ENCODE measurements at places on chromosomes 2 and 18.
A peak's percentile ranks its signal among the peaks of the same experiment; 100 is the strongest.

DNA sequence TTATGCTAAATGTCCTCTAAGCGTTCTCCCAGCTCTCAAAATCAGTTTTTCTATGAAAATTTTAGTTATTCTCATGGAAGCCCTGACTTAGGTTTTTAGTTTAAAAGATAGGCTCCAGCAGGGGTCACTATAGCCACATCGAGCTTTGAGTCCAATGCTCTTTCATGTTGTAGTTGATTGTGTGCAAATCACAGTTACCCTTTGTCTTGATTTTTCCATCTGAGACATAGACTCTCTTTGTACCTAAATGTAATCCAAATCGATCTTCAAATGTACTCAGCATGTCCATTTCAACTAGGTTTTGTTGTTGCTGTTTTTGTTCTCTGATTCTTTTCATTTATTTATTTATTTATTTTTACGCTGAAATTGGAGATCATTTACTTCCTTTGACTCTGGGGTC is 26.4 kb upstream of the MSTN start:
- peak; percentile 51 for DNase-seq

DNA sequence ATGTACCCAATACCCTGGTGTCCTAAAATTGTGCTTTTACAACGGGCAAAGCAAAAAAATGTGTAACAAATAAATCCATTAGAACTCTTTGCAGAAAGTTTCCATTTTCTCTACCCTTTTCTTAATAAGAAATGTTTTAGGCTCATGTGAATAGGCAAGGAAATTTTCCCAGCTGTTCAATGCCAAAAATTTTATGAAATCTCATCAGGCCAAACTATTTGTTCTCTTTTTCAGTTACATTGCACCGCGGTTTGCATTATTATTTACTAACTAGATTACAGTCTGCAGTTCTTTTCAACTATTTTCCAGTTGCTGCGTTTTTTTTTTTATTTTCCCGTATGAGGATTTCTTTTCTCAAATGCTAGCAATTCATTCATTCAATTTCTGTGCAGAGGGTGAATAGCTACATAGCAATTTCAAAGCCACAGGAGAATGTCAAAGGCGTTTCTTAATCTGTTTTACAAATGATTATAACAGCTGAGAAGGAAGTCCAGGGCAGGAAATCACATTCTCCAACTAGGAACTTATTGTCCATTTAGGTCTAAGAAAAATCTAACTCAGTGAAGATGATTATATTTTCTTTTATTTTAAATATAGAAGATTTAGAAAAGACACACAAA is 367.5 kb upstream of the MMADHC start:
- DNase-seq = no peak

DNA sequence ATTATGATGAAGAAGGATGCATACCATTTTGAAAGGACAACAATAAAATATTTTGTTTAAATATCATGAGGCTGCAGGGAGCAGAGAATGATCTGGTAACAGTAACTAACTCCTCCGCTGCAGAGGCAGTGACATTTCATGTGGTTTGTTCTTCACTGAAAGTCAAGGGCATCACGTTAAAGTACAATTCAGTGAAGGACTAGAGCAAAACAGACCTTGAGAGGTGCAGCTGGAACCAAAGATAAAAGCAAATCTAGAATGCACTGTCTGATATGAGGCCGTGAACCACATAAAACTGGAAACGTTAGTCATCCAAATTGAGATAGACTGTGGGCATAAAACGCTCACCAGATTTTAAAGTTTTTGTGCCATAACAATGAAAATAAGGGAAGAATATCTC is 522.9 kb upstream of the TNP1 start:
- DNase-seq = no peak

GRCh38 chr2:71940695-71941094 is 207.0 kb downstream of the CYP26B1 start:
- no peak for DNase-seq

GRCh38 chr18:49519101-49519971 is 32.3 kb upstream of the C18orf32 start:
- DNase-seq = no peak

DNA sequence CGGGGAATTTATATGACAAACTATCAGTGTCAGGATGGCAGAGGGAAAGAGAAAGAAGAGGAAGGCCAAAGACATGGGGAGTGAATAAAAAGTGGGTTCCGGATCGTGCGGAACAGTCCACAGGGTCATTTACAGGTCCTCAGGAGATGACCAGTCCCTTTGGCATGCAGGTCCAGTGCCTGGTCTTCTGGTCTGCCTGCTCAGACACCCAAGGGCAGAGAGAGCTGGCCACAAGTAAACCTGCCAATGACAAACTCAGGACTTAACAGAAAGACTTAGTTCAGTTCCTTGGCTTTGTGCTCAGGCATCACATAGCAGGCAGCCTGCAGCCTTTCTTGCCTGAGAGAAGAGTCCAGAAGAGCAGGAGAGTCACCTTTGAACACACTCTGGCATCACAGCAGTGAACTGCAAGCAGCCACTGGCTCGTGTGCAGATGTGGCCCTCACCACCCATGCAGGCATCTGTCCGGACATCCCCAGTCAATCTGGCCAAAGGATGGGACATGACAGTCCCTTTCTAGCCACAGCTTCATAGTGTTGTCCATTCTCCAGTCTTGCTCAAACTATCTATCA is 14.0 kb downstream of the TMEM127 start:
- no peak for DNase-seq

- no peak for DNase-seq
Observed at GRCh38 chr2:210913461-210913860, 357.1 kb downstream of the CPS1 start.

DNA sequence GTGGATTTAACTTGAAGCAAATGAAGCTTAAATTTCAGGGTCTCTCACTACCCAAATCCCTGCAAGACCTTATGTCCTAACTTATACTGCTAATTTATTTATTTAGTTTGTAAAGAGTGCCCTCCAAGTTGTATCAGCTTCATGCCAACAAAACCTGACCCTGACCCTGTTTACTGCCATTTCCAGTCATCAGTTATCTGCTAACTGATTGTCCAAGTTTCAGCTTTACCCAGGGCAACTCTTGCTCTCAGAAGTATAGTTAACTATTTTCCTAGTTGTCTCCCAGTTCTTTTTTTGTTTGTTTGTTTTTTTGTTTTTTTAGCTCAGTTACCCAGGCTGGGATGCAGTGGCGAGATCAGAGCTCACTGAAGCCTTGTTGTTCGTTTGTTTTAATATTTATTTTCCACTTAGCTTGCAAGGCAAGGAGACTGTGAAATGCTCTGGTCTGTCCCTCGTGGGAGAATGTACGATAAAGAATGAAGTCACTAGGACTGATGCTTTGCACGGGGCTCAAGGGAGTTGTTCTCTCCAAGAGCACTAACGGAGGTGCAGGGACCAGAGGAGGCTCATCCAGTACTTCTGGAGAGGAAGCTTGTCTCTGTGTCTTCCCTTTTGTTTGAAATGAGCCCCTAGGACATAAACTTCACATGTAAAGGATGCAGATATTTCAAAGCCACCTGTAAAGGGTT is 35.3 kb downstream of the MYOM1 start:
- no peak for DNase-seq

DNA sequence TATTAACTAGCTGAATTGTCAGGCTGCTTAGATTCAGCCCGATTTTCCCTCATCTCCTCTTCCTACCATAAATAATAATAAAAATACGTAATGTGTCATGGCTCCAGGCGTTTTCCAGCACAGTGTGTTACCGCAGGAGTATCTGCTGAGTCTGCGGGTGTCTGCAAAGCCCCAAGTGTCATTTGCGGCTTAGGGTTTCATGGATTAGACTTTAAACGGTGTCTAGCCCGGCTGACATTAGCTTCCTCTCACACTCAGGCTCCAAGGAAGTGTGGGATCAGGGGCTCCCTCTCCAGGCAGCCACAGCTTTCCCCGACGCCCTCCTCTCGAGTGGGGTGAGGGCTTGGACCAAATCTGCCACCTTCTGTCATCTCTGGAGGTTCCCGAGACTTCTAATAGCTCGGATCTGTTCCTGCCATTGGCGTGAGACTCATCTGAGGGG is 14.1 kb upstream of the HOXD1 start:
- no peak for DNase-seq

GRCh38 chr2:71926876-71927756 is 220.5 kb downstream of the CYP26B1 start:
- no peak for DNase-seq

- DNase-seq = no peak
Observed at GRCh38 chr18:13580351-13580750, 146.0 kb downstream of the FAM210A start.

- peak; percentile 9 for DNase-seq
Observed at GRCh38 chr2:9897331-9897737, 54.1 kb downstream of the TAF1B start.

GRCh38 chr2:100105678-100106054 is 36.7 kb downstream of the AFF3 start:
- DNase-seq = no peak

GRCh38 chr18:65464361-65464760 is 286.5 kb upstream of the CDH7 start:
- DNase-seq = no peak

GRCh38 chr2:195590199-195590860 is 66.7 kb upstream of the SLC39A10 start:
- no peak for DNase-seq

GRCh38 chr18:63897072-63897471 is 9.6 kb downstream of the SERPINB2 start:
- DNase-seq = no peak

DNA sequence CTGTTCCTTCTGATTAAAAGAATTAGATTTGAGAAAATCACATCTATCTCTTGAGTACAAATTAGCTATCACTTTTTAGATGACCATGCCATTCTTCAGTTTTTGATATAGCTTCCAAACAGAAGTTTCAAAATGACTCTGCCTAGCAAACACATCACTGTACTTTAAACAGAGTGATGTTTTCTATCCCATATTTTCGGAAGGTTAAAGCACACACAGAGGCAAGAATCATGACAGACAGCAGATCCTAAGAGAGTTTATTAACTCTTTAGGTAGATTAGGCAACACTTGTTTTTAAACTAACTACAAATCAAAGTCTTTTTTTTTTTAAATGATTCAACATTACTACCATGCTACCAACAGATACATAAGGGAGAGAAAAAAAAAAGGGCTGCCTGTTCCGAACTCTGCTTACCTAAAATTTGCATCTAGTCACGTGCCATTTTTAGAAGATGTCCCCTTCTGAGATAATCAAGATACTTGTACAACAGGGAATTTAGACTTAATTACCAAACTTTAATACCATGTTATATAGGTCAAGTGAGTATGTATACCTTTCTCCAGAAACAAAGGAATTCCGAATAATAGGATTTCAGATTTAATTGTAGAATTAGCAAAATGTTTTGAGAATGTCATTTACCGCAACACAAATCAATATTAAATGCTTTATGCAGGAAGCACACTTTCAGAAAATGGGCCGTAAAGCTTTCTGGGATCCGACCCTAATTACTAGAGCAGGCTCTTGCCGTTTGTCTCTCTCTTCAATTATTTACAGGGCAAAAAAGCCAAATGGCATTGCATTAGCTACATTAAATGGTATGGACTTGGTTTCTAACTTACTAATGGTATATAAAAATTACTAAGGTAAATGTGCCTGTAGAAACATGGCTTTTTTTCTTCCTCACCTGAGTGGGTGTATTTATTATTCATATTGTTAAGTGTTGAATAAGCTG is 2.6 kb downstream of the RBMS1 start:
- no peak for DNase-seq

DNA sequence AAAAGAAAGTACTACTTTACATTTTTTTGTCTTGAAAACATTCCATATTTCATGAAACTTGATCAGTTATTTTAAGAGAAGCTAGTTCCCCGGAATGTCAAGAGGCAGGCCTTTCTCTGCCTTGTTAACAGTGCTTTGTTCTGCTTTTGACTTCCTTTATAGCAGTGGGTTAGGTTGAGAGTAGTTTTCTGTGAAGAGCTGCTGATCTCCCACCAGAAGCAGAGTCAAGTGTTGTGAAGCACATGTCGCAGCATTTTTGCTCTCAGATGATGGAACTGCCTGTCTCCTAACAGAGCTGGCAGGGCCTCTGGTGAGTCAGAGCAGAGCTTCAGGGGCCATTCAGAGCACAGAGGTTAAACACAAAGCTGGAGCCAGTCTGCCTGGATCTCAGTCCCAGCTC is 871.8 kb downstream of the SLC4A3 start:
- no peak for DNase-seq

GRCh38 chr2:108855194-108855593 is 68.6 kb downstream of the CCDC138 start:
- no peak for DNase-seq

DNA sequence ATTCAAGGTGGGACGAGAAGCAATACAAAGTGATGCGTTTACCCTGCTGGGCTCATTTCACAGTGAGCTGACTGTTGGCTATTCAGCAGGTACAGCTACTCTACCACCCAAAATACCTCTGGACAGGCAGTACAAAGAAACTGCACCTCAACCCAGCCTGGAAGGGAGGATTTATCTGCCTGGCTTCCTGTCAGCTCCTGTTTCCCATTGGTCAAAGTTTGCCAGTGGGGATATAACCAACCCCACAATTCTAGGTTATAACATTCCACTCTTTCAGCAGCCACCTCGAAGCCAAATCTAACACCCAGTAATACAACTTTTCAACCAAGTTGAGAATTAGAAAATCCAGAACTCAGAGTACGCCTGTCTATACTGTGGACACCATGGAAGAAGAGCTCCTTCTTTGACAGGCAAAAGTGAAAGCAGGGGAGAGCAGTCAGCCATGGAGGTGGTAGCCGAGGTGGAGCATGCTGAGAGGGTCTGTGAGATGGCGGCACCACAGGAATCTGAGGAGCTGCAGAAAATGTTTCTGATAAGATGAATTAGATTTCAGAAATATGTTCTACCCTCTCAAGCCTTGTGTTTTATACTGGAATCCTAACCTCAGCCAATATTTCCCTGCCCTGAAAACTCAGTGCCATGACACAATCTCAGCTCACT is 10.8 kb downstream of the DUSP19 start:
- no peak for DNase-seq

- no peak for DNase-seq
Observed at GRCh38 chr2:64277101-64277849, 133.1 kb upstream of the PELI1 start.

GRCh38 chr2:85008252-85008651 is 37.3 kb downstream of the KCMF1 start:
- DNase-seq = no peak

GRCh38 chr18:55699233-55699765 is 111.3 kb upstream of the TCF4 start:
- no peak for DNase-seq

- DNase-seq = no peak
Observed at GRCh38 chr2:9548506-9548905, 7.1 kb downstream of the ADAM17 start.

DNA sequence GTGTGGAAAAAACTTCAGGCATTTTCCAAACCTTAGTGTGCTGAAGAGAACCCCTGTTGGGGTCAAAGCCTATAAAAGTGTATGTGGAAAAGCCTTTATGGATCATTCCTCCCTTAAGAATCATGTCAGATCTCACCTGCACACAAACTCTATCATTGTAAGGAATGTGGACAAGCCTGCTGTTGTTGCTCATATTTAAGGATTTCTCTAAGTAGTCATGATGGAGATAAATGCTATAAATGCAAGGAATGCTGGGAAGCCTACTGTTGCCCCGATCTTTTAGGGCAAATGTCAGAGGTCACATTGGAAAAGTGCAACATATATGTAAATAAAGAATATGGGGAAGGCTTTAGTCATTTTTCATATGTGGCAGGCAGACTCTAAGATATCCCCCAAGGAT is 129.5 kb downstream of the ICOS start:
- DNase-seq = no peak
